ENCODE measurements at places on chromosomes 1 and 21. TPM values are rescaled to one million over a fixed set of nuclear protein-coding genes. Genes with fewer than 3 reads are reported as not detected.

DNA sequence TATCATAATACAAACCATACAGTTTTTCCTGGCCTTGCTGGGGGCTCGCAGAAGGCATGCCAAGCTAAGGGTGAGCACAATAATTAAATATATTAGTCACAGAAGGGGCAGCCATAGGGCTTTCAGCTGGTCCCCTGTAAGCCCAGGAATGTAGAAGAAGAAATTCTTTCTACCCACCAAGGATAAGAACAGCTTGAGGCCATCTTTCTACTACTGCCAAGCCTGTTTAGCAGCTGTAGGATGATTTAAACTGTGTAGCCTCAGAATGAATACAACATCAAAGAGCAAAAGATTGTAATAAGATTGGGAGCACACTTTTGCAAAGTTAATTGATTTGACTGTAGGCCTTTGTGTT is 171.5 kb downstream of the LRRC7 start:
- peak; percentile 5 for DNase-seq

DNA sequence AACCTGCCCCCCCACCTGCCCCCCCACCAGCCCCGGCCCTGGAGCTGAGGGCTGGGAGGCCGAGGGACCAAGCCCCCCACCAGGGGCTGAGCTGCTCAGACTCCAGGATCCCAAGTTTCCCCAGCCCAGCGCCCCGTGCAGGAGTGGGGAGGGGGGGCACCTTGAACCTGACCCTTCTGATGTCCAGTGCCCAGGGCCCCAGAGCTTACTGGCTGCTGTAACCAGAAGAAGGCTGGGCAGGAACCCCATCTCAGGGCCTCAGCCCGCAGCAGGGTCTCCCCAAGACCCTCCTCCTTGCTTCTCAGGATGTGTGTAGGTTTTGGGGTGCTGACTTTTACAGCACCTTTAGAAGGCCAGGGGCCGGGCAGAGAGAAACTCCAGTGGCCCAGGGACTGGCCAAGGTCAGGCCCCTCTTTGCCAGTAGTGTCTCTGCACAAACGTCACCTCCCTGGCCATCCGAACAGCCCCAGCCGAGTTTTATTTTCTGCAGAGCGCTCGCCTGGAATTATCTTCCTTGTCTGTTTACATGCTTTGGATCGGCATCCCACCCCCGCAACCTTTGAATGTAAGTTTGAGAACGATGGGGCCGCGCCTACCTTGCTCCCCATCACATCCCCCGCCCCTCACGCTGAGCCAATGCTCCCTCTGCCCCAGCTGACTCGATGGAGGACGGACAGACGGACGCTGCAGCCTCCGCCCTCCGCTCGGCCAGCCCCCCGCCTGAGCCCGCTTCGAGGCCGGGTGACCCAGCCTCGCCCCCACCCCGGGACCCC is 70.1 kb upstream of the CASZ1 start:
- peak; percentile 75 for DNase-seq

GRCh38 chr1:162236201-162236600 is 140.5 kb downstream of the SPATA46 start:
- no peak for DNase-seq

GRCh38 chr1:47225430-47226100 is 6.5 kb downstream of the TAL1 start:
- DNase-seq = peak; percentile 76

DNA sequence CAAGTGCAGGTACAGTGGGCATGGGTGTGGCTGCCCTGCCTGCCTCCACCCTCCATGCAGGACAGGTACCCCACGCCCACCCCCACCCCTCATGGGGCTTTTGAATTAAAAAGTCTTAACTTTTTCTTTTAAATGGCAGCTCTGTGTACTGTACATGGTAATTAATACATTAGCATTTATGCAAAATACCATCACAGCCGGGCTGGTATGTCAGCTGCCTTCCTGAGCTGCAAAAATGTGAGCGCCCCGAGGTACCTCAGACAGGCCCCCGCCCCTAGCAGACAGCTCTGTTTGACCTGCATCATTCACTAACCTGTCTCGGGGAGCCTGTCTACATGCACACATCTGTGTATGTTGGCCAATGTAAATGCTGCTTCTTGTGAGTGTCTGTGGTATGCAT is 42.2 kb upstream of the POU3F1 start:
- DNase-seq = no peak

GRCh38 chr1:54559771-54560231 is 11.8 kb downstream of the ACOT11 start:
- DNase-seq = no peak

DNA sequence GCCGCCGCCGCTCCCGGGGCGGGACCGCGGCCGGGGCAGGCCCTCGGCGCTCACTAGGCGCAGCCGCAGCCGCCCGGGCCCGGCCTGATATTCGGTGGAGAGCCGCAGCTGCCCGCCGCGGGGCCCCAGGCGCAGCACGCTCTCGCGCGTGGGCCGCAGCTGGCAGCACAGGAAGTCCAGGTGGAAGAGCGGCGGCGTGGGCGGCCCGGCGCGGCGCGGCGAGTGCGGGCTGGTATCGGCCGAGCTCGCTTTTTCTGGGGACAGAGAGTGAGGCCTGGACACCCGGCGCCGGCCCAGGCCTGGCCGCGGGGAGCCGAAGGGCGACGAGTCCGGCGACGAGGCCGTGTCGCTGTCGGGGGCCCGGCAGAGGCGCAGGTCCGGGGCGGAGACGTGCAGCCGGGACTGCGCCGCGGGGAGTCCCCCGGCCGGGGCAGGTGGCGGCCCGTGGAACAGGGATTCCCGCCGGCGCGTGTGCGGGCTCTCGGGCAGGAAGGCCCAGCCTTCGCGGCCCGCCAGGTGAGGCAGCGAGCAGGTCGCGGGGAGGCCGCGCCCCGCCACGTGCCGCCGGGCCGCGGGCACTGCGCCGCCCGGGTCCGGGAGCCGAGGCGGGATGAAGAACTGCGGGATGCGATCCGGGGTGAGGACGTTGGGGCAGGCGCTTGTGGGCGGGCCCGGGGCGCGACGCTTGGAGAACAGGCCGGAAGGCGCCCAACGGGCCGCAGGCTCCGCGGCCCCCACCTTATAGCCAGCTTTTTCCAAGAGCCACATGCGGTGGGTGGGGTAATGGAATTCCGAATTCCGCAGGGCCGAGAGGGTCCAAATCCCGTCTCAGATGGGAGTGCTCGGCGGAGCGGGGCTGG is 1.2 kb downstream of the C2CD4D start:
- DNase-seq = peak; percentile 58

DNA sequence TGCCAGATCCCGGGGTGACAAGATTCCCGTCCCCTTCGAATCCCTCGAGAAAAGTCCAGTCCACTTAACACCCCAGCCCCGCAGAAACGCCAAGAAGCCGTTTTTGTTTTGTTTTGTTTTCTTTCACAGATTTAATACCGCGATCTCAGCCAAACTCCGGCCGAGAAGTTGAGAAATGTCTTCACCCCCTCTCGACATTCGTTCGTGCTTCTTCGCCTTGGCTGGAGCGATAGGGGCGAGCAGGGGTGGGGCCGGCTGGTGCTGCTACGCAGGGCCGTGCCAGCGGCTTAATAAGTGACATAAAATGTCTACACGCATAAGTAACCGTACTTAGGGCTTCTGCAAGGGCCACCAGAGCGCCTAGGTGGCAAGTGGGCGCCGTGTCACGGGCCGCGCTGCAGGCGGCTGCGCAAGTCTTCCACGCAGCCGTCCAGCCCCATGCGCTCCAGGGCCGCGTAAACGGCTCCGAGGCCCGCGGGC is 4.9 kb downstream of the TNFRSF25 start:
- no peak for DNase-seq

DNA sequence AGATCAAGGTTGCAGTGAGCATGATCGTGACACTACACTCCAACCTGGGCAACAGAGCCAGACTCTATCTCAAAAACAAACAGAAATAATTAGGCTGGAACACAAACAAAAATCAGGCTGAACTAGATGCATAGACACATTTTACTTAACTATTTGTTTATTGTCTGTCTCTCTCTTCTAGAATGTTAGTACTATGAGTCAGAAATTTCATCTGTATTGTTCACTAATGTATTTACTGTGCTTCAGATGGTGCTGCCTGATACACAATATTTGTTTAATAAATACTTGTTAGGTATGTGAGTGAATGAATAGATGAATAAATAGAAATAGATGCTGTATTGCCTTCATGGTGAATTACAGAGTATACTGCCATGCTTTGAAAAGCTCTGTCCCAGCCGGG is 6.0 kb upstream of the LIN28A start:
- DNase-seq = no peak

DNA sequence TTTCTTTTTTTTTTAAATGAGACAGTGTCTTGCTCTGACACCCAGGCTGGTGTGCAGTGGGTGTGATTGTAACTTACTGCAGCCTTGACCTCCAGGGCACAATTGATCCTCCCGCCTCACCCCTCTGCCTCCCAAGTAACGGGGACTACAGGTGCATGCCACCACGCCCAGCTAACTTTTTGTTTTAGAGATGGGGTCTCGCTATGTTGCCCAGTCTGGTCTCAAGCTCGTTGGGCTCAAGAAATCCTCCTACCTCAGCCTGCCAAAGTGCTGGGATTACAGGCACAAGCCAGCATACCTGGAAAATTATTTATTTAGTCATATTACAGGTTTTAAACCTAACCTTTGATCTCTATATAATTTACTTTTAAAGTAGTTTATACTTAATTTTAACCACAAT is 13.4 kb downstream of the LRRC39 start:
- DNase-seq = no peak

DNA sequence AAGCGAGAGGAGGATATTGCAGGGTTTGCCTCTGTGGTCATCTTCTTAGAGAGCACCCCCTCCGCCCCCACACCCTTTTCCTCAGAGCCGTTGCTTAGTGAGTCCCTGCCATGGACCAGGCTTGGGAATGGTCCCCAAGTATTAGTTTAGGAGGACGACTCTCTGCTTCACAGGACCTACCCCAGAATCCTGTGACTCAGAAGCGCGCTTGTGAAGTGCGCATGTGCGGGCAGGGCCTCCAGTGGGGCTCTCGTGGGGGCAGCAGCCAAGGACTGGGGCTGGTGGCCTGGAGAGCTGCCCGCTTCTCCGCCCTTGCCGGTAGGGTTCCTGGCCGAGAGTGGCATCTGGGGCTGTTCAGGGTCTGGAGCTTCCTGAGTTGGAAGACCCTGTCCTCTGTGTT is 37.3 kb upstream of the HMGN1 start:
- no peak for DNase-seq

- DNase-seq = no peak
Measured at GRCh38 chr21:38178653-38179470, 77.9 kb upstream of the KCNJ15 start.

- DNase-seq = peak; percentile 91
Measured at GRCh38 chr1:211579440-211580302, 710 bp upstream of the SLC30A1 start.

GRCh38 chr1:212683357-212683722 is 16.3 kb downstream of the BATF3 start:
- DNase-seq = no peak

DNA sequence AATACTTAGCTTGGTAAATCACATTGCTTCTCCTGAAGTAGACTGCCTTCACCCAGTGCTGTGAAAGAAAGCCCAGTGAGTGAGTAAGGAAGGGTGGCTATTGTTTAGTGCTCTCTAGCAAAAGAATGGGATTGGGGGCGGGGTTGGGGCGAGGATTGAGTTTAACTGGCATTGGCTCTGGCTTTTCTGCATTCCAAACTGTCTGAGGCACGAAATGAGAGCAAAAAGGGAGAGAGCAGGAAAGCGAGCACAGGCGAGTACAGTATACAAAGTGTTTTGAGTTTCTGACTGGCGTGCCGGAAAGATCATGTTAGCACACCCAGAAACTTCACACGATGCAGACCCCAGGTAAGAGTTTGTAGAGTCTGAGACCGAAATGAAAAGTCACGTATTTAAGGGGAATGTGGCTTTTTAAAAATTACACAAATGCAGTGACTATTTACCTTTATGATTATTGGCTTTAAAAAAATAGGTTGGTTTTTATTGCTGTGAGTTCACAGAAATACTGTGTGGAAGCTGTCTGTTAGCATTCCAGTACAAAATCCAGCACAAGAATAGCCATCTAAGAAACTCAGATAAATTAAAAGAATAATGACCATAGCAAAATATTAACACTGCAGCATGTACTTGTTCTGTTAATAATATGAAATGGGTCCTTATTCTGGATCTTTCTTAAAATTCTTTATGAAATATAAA is 155.4 kb downstream of the CLEC20A start:
- peak; percentile 95 for DNase-seq

GRCh38 chr1:203091761-203092330 is 6.0 kb upstream of the MYOG start:
- no peak for DNase-seq

DNA sequence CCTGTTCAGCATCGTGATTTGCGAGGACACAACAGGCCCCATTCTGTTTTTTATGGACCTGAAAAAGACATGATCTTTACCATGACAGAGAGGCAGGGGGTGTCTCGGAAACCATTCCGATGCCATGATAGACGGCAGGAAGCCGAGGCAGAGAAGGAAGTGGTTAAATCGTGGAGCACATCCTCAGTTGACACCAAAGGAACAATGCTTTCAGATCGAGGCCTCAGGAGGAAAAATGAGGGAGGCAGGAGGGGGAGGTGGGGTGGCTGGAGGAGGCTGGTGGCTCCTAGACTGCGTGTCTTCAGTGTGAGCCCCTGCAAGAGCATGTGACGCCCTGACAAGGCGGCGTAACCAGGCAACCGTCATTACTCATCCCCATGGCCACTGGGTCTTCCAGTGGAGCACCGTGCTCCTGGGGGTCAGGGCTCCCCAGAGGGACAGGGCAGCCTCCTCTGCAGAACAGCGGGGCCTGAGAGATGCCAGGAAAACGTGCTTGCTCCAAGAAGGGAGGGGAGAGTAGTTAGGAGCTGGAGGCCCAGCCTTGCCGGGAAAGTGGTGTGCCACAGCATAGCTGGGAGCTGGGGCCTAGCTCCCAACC is 172.8 kb upstream of the TMEM51 start:
- peak; percentile 36 for DNase-seq

DNA sequence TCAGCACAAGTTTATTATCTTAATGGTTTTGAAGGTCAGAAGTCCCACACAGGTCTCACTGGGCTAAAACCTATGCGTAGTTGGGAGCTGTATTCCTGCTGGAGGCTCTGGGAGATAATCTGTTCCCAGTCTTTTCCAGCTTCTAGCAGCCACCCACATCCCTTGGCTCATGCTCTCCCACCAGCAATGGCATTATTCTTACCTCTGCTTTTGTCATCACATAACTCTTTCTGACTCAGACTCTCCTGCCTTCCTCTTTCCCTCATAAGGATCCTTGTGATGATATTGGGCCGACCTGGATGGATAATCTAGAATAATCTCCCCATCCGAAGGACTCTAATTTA is 122.2 kb upstream of the PRDX6 start:
- no peak for DNase-seq

DNA sequence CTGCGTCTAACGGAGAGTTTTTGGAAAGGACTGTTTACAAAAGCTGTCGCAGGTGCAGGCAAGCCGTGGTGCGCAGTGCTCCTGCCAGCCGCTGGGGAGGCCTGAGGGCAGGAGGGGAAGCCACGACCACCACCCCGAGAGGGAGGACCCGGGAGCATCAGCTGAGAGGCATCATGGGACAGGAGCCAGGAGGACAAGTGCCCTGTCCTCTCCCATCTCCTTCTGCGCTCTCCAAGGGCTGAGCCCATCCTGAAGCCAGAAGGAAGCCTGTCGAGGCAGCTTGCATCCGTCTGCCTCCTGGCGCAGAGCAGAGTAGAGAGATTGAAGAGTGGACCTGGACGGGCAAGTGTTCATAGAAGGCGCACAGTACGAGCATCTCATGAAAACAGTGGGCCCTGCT is 310.9 kb downstream of the KIF26B start:
- no peak for DNase-seq

Gene DMBX1
- 0.06 TPM for total RNA-seq

Gene SV2A
- 31.6 TPM for total RNA-seq

Gene S100A3
- total RNA-seq = not detected

Gene MIXL1
- 0.31 TPM for total RNA-seq

Gene CFHR2
- not detected for total RNA-seq

Gene PGLYRP3
- total RNA-seq = not detected

Gene HMCN1
- total RNA-seq = 26.4 TPM

Gene CAMSAP2
- 28.2 TPM for total RNA-seq

Gene RHCE
- total RNA-seq = 0.22 TPM

Gene FCER1A
- not detected for total RNA-seq

Gene S100A14
- not detected for total RNA-seq

Gene PRR9
- not detected for total RNA-seq

Measured in neural progenitor cell (in vitro differentiated cells).